ENCODE measurements at places on chromosomes 12 and 14.

DNA sequence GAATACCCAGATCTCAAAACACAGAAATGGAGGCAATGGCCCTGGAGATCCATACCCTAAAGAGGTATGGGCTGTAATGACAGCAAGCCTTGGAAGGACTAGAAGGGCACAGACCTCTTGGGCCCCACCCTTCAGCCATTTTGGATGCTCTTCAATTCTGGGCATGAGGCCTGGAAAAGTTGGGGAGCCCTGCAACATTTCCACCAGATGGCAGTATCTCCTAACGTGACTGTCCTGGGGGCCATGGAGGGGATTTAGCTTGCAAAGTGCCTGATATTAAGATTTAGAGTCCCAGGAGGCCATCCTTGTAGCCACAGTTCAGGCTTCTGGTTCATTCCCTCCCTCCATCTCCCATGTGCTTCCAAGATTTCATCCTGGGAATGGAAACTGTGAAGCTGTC is 30.2 kb downstream of the KCNA5 start:
- no peak for DNase-seq

DNA sequence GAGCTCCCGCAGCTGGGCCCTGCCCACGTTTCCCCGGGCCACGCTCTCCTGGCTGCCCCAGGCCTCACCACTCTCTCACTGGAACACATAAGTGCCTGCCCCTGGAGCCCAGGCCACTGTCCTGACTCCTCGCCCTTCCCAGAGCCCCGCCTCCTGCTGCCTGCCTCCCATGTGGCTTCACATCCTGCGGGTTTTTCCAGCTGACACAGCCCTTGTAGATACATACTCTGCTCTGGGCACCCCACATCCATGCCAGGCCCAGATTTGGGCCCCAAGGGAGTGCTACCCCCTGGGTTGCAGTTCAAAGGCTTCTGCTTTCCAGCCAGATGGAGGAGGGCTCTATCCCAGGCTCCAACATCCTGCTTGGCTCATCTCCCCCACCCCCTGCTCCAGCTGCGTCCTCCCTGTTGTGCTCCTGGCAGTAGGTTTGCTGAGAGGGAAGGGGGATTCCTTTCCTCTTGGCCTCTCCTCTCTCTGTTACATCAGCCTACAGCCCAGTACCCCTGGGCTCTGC is 60.1 kb downstream of the TSPAN9 start:
- peak; percentile 60 for DNase-seq

GRCh38 chr12:82425241-82425640 is 66.9 kb downstream of the METTL25 start:
- DNase-seq: no peak

DNA sequence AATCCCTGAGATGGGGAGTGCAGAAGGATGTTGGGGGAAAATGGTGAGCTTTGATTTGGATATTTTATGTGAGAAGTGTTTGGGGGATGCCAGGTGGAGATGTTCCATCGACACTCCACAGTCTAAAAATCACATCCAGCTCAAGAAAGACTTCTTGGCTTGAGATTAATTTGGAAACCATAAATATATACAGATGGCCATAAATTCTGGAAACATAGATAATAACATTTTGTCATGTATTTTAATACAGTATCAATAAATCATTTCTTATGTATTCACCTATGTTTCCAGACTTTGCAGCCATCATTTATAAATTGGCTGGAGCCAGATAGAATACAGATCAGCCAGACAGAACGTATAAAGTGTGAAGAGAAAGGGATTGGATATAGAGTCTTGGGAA is 245.5 kb upstream of the DDHD1 start:
- no peak for DNase-seq

DNA sequence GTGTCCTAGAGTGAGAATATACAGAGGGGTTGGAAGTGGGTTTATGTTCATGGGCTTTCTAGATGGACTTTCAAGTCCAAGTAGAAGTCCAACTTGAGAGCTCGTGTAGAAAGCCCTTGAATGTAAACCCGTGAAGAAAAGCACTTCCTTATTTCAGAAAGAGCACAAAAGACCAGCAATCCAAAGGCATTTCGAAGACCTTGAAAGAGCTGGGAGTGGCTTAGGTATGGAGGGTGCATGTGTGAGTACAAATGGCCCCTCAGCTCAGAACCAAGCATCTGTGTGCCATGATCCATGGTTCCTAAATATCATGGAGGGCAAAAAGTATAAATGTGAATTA is 160.7 kb downstream of the ETV6 start:
- DNase-seq: no peak

DNA sequence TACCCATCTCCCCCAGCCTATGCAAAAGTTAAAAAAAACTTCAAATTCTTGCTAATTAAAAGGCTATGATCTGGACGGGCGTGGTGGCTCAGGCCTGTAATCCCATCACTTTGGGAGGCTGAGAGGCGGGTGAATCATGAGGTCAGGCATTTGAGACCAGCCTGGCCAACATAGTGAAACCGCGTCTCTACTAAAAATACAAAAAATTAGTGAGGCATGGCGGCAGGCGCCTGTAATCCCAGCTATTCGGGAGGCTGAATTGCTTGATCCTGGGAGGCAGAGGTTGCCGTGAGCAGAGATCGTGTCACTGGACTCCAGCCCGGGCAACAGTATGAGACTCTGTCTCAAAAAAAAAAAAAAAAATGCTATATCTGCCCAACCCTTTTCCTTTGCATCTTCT is 925.4 kb downstream of the GALC start:
- DNase-seq: no peak

- no peak for DNase-seq
These were observed 44.3 kb downstream of the ATP23 start for GRCh38 chr12:57985685-57986084.

DNA sequence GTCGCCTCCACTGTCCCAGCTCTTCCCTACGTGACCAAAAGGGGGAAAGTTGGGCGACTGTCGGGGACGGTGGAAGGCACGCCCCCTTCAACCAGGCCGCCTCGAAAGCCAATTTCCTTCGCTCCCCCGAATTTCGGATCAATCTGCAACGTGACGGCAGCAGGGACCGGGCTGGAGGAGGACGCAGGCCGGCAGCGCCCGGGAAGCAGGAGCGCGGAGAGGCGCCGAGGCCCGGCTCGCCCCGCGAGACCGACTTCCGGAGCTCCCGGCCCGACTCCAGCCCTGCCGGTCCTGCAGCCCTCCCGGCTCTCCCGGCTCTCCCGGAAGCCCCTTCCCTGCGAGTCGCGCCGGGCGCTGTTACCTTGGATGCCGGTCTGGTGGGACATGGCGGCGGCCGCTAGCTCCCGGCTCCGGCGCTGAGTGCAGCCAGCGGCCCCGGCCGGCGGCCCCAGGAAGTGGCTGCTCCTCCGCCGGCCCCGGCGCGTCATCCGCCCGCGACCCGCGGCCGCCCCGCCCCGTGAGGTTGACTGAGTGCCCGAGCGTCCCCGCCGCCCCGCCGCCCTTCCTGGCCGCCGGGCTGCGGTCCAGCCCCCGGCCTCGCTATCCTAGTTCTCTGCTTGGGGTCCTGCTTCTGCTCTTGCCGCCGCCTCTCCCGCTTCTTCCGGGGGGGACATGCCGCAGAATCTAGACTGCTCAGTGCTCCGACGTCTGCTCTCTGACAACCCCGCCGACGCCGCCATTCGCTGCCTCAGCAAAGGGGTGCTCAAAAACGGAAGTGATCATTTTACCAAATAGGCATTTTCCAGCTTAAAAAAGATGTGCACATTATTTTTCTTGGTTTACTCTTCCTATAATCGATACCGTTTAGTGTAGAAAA is at the start of gene TWF1:
TWF1 (minus strand) TSS at position 458 of the 877 bp plus-strand sequence; CDS start at position 386, 72 bp downstream.
- peak; percentile 81 for DNase-seq

DNA sequence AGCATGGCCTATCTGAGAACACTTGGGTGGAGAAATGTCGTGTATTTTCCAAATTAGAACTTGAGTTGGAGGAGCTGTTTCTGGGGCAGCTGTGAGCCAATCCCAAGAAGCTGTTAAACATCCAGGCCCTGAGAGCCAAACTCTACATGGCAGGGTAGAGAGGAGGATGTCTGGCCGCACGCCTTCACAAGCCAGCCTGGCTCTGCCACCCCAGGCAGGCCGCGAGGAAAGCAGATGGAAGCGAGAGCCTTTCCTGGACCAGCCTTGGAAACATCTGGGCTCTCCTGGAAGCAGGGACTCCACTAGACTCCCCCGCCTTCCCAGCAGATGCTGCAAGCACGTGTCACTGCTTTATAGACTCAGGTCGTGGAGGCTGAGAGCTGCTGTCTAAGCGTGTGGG is 312.8 kb upstream of the FKBP4 start:
- DNase-seq: no peak

DNA sequence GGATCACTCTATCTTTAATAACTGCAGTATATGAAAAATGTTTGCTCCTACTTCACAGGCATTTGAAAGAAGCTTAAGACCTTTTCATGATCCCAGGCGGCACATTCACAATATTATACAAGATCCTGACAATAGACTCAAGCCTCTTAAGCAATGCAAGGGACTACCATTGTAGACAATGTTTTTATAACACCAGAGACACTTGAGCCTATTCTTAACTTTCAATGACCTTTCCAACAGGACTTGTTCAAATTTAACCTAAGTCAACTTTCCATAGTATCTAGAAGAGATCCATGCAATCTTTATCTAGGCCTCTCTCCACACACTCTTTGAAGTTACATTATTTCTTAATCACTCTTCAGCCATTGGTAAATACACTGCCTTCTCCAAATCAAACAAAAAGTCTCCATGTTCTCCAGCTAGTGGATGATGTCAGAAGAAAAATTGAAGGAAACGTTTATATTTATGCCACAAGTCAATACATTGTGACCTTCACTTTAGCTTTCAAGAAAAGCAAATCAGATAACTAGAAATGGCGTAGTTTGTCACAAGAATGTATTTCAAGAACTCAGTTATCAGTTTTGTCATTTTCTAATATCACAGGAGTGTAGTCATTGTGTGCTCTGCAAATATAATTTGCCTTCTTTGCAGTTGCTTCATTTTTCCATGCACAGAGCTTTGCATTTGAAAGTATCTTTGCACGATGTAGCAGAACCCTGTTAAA is 41.2 kb downstream of the PHLDA1 start:
- no peak for DNase-seq

DNA sequence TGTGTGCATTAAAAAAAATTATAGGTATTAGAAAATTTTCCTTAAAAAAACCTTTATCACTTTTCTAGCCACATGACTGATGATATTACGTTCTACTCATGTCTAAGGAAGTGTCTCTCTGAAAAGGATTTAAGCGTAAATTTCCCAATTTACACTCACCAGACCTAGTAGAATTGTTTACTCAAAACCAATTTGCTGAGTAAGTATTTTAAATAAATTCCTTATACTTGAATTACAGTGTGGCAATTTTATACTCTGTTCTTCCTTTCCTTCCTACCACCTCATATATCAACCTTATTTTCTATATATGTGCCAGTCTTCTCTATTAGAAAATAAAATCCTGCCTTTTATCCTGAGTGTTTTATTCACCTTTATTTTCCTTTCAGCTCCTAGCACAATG is 1035.1 kb downstream of the TRHDE start:
- DNase-seq: no peak

GRCh38 chr12:42118136-42118879 is 26.4 kb downstream of the GXYLT1 start:
- no peak for DNase-seq

DNA sequence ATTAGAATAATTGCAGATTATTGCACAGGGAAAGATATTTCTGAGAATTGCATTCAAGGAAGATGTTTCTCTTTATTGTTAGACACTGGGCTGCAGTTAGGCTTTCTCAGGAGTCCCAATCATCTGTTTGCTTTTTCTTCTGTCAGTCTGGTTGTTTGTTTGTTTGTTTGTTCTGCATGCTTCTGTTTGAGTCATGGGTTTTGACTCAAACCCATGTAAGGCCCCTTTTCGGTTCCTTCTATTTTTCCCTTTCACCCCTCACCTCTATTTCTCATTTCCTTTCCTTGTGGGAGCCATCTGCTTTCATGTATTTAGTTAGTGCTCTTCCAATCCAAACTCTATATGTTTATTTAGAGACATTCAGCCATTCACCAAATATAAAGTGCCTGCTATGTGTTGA is 25.1 kb upstream of the CISTR start:
- DNase-seq: no peak

DNA sequence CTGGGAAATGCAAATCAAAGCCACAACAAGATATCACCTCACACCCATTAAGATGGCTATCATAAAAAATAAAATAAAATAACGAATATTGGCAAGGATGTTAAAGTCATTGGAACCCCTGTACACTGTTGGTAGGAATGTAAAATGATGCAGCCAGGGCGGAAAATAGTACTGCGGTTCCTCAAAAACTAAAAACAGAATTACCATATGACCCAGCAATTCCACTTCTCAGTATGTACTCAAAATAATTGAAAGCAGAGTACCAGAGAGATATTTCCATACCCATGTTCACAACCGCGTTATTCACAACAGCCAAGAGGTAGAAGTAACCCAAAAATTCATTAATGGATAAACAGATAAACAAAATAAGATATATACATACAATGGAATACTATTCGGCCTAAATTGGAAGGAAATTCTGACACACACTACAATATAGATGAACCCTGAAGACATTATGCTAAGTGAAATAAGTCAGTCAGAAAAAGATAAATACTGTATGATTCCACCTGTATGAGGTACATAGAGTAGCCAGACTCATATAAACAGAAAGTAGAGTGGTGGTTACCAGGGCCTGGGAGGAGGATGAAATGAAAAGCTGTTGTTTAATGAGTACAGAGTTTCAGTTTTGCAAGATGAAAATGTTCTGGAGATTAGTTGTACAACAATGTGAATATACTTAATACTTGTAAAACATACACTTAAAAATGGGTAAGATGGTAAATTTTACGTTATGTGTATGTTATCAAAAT is 84.6 kb downstream of the TXNDC16 start:
- no peak for DNase-seq

- DNase-seq: peak; percentile 48
These were observed 72.7 kb downstream of the MYRFL start for GRCh38 chr12:69897744-69898143.

- peak; percentile 48 for DNase-seq
These were observed at the start of gene RIN3 for GRCh38 chr14:92513204-92513965. Gene RIN3, plus strand, starts transcription at chr14:92513781. Its CDS starts 152 bp downstream, at chr14:92513933.

GRCh38 chr14:37994846-37995372 is 212.8 kb upstream of the SSTR1 start:
- DNase-seq: no peak

- DNase-seq: no peak
These were observed 70.3 kb upstream of the SCN8A start for GRCh38 chr12:51520576-51521325.

- no peak for DNase-seq
These were observed 129.3 kb upstream of the SSTR1 start for GRCh38 chr14:38078393-38078792.

DNA sequence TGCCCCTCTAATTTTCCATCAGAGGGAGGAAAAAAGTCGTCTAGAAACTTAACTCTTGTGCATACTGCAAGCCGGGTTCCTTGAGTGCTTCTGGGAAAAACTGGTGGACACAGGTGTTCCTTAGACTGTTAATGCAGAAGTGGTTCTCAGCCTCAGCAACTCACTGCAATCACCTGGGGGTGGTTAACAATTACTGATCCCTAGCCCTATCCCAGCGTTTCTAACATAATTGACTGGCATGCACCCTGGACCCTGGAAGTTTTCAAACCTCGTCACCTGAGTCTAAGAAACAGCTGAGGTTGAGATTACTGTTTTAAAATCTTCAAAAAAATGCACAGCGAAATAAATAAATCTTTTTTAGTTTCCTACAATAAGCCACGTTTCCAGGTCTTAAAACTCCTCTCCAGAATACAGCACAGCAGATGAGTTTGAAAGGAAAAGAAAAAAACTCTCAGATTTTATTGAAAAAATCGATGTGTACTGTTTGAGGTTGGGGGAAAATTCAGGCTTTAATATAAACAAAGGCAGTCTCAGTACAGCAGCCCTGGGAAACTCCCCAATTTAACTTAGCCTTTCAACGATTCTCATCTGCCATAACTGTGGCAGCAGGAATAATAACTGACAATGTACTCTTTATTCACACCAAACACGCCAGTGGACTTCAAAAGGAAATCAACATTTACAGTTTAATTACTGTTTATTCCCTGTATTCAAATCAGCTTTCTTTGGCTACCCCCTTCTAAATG is 45.4 kb downstream of the PHLDA1 start:
- no peak for DNase-seq
